ENCODE measurements at places on chromosomes 7 and 10.
A peak's percentile ranks its signal among the peaks of the same experiment; 100 is the strongest.

DNA sequence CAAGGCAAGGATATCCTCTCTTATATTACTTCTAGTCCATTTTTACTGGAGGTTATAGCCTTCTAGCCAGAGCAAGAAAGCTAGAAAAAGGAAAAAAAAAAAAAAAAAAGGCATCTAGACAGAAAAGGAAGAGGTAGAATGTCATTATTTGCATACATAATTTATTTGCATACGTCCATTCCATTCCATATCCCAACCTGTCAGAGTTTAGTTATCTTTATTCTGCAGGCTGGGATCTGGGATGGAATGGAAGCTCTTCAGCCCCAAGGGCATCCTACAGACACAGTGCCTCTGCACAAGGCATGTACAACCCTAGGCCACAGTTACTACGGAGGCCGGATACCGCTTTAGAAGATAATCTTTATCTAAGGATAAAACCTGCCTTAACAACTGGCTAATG is 9.6 kb downstream of the CH25H start:
- DNase-seq: no peak

- DNase-seq: no peak
Measured at GRCh38 chr10:36802490-36803153, 322.8 kb upstream of the ANKRD30A start.

DNA sequence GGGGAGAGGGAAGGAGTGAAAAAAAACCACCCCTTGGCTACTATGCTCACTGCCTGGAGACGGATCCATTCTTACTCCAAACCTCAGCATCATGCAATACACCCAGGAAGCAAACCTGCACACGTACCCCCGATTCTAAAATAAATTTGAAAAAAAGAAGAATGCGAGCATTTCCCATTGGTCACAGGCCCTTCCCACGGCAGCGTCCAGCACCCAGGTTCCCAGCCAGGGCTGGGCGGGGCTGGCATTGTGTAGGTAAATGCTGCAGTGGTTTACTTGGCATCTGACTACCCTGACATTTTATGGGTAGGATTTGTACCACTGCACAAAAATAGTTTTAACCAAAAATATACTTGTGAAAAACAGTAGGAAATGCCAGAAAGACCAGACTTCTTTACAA is 418.9 kb downstream of the DNAJB6 start:
- DNase-seq: no peak

DNA sequence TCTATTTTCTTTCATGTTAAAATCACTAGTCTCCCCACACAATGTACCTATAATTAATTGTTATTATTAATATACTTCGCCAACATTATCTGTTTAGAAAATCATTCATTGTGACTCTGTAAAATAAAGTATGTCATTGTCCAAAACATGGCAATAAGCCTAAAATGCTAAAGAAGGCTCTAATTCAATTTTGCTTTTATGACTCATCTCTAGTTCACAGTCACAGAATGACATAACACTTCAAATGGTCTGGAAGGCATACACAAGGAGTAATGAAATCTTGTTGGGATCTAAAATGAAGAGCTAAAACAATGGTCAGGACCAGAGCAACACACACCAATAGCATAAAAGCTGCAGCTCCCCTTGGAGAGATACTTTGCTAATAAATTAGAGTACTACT is 505.8 kb downstream of the GPAM start:
- DNase-seq: no peak

DNA sequence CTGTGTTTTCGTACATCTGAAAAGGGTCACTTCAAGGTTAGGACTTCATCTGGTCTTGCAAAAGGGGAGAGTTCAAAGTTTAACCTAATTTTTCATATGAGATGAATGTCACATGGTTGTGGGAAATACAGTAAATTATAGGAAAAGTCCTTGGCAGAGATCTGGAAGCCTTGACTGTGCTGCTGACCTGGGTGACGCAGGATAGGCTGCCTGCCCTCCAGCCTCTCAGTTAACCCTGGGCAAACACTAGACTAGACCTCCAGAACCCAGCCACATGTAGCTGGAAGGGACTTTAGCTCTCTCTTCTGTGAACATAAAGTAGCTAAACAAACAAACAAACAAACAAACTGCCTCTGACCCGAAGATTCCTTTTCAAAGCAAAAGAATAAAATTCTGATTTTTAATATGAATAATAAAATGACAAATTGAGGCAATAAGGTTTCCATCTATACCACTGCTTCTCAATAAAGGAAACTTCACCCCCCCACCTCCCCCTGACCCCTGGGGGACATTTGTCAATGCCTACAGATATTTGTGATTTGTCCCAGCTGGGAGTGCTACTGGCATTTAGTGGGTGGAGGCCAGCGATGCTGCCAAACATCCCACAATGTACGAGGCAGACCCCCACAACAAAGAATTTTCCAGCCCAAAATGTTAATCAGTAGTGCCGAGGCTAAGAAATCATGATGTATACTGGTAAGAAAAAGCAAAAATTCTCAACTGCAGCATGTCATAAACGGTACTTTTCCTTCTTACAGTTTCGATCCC is 75.2 kb upstream of the PRR15 start:
- no peak for DNase-seq

- DNase-seq: no peak
Measured at GRCh38 chr10:71999360-72000072, 35.3 kb downstream of the CHST3 start.

GRCh38 chr7:140519007-140519399 is 39.7 kb upstream of the MKRN1 start:
- no peak for DNase-seq

GRCh38 chr10:117094856-117095255 is 43.2 kb downstream of the VAX1 start:
- no peak for DNase-seq

DNA sequence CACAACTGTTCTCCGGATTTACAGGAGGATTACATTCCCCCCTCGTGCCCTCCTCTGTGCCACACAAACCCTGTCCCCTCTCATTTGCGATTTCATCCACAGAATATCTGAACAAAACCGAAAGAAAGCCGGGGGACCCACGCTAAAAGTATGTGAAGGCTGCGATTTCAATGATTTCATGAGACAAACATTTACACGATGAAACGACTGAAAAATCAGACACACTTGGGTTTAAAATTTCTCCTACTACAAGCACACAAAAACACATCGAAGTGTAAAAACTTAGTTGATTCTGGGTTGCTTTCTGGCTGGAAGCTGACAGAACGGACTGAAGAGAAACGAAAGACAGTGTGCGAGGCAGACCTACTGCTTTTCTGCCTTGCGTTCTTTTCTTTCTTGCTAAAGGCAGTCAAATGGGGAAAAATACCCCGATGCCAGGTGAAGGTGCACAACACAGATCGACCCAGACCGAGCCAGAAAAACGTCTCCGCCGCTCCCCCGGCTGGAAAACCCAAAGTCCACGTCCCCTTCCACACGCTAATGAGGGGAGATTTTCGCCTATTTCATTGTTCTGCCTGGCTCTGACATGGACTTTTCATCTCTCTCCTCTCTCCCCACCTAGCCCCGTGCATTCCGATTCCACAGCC is 1.2 kb downstream of the HIPK2 start:
- DNase-seq: peak; percentile 33

GRCh38 chr7:150916670-150917069 is 61.5 kb downstream of the KCNH2 start:
- no peak for DNase-seq

GRCh38 chr10:110612629-110613028 is 31.5 kb upstream of the RBM20 start:
- DNase-seq: no peak

- DNase-seq: no peak
Measured at GRCh38 chr7:41917-42565, 150.3 kb upstream of the FAM20C start.

- no peak for DNase-seq
Measured at GRCh38 chr10:132906836-132907235, 35.5 kb downstream of the CFAP46 start.

GRCh38 chr10:1646332-1646731 is 91.0 kb downstream of the ADARB2 start:
- no peak for DNase-seq

DNA sequence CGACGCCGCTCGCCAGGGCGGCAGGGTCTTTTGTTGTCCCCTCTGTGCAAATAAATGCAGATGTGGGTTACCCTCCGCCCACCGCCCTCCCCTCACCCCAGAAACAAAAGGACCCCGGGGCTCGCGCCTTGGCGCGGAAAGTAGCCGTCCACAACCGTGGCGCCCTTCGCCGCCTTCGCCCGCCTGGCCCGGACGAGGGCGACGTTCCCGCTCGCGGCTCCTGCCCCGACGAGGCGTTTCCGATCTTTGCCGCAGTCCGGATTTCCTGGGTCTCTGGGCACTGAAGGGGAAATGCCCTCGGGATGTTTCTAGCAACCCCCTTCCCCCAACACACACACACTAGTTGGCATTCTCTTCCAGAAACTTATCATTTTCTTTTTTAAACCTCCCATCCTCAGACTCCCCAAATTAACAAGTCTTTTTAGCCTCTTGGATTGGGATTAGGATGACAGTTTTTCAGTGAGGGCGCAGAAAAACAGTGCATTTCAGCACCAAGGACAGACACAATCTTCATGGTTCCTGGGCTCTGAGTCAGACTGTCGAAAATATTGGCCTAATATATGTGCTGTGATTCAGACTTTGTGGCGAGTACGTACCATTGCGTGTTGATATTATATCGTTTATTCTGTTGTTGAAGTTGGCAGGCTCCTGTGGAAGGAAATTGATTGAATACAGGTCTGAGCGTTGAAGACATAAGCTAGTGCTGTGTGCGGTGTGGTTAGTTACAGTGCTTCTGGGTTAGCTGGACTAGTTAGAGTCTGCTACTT is 771 bp downstream of the PHYHIPL start:
- DNase-seq: no peak

DNA sequence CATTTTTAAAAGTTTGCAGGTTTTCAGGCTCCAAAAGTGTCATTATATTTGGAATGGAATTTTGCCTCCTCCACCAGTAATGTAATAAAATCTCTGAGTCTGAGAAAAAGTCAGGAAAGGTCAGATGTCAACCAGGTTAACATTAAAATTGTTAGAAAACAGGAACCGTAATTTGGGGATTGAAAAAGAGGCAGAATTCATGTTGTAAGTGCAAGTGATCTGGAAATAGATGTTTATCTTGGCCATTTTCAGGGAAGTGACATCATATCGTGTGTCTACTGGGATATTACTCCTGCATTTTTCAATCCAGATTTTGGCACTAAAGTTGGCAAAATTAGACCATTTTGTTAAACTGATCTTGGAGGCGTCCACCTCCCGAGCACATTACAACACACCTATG is 428.5 kb upstream of the MGMT start:
- no peak for DNase-seq

DNA sequence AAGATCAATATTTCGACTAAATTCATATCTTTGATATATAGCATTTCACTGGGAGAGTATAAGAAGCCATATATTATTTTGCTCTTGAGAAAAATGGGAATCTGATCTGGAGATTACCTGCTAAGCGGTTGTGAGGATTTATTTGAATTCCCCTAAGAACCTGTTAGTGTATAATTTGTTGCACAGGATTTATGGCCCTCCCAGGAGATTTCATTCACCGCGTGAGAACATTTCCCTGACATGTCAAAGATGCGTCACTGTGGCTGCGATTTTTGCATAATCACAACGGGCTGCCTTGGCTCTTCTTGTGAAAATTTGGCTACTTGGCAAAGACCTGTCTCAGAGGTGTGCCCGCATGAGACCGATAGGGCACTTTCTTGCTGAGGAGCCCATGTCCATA is 184.7 kb upstream of the PFKP start:
- no peak for DNase-seq

GRCh38 chr7:100957832-100958421 is 8.6 kb downstream of the MUC3A start:
- no peak for DNase-seq

DNA sequence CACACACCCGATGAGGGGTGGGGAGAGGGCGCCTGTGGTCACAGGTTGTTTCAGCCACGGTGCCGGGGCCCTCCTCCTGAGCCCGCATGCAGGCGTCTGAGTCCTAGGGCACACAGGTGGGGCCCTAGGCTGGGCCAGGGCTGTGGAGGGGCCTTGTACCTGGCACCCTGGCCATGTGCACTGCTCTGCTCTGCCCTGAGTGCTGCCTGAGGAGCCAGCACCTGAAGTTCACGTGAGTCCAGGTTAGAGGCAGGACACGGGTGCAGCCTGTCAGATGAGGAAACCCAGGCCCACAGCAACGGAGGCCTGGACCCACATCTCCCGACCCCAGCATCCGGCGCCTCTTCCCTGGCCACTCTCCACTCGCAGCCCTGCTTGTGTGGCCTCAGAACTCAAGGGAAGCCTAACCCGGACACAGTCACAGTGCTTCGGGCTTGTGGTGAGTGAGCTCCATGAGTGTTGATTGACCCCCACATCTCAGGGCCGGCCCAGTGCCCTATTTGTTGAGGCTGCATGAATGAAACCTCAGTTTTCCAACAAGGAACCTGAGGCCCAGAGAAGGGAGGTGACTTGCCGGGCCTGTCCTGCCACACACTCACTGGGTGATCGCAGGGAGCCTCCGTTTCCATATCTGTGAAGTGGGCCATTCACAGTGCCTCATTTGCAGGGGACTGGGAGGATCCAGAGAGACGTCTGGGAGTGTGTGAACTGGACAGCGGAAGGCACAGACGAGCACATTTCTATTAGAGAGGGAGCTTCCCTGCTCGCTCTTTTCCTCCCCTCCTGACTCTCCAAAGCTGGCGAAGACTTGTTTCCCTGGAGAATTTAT is 39.6 kb downstream of the PPIF start:
- DNase-seq: no peak

DNA sequence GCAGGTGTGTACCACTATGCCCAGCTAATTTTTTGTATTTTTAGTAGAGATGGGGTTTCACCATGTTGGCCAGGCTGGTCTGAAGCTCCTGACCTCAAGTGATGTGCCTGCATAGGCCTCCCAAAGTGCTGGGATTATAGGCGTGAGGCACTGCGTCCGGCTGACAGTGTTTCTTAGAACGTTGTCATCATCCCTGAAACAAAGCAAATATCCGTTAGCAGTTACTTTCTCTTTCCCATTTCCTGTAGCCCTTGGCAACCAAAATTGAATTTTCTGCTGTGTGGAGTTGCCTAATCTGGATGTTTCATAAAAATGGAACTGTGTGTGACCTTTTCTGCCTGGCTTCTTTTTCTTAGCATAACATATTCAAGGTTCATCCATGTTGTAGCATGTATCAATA is 22.4 kb downstream of the ZNF33A start:
- DNase-seq: no peak

GRCh38 chr10:48309711-48310226 is 3.3 kb downstream of the MAPK8 start:
- DNase-seq: peak; percentile 14
